ENCODE measurements at places on chromosomes 2 and 18.
A peak's percentile ranks its signal among the peaks of the same experiment; 100 is the strongest.

DNA sequence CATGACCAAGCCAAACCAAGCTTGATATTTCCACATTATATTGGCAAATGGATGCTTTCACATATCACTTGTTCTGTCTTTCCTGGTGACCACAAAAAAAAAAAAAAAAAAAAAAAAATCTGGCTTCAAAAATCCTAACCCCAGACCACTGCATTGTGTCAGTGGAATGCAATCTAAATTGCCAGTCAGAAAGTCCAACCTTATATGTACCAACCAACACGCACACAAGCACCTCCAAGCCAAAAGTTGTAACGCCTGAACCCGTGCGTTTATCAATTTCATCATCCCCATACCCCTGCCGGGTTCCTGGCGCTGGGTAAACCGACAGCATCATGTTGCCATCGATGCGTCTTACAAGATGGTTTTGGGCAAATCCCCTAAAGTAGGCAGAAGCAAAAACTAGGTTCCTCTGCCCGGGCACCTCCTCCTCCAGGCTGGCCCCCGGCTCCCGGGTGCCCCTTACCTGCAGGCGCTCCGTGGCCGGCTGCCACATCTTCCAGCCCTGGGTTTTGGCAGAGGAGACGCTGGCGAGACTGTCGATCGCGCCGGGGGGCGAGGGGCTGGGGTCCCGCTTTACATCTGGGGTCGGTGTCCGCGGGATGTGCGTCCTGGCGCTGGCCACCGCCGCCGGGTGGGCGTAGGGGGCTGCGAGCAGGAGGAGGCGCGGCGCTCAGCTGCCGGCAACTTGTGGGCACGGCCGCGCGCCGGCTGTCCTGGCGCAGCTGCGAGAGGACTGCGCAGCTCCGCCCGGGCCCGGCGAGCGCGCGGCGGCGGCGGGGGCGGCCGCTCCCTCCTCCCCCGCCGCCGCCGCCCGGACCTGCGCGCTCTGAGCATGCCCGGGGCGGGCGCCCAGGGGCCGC lies at the start of gene PID1:
TSS of gene PID1 (minus strand) at position 737 of the 860 bp plus-strand sequence. CDS start at position 493, 244 bp downstream.
- DNase-seq, result no peak

- no peak for DNase-seq
Measured at GRCh38 chr18:11119550-11119949, 29.8 kb downstream of the PIEZO2 start.

GRCh38 chr18:50849419-50849821 lies 29.5 kb upstream of the ME2 start:
- DNase-seq, result no peak

- peak; percentile 24 for DNase-seq
Measured at GRCh38 chr2:30366199-30366691, 80.8 kb upstream of the LCLAT1 start.

DNA sequence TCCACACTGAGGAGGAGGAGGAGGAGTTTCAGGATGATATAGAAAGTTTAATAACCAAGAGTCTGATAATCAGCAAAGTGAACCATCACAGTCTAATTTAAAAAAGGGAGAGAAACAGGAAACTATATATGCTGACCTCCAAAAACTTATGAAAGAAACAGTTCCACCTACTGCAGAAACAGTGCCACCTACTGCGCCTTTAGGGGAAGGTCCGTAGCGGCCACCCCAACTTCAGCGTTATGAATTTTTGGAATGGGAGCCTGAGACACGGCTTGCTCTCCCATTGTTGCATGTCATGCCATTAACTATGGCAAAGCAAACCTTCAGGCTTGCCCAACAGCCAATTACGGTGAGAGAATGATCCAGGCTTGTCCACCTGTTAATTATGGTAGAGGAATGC lies 1719.2 kb upstream of the LRRTM1 start:
- no peak for DNase-seq

GRCh38 chr2:101064125-101064502 lies 62.0 kb downstream of the RPL31 start:
- DNase-seq, result no peak

DNA sequence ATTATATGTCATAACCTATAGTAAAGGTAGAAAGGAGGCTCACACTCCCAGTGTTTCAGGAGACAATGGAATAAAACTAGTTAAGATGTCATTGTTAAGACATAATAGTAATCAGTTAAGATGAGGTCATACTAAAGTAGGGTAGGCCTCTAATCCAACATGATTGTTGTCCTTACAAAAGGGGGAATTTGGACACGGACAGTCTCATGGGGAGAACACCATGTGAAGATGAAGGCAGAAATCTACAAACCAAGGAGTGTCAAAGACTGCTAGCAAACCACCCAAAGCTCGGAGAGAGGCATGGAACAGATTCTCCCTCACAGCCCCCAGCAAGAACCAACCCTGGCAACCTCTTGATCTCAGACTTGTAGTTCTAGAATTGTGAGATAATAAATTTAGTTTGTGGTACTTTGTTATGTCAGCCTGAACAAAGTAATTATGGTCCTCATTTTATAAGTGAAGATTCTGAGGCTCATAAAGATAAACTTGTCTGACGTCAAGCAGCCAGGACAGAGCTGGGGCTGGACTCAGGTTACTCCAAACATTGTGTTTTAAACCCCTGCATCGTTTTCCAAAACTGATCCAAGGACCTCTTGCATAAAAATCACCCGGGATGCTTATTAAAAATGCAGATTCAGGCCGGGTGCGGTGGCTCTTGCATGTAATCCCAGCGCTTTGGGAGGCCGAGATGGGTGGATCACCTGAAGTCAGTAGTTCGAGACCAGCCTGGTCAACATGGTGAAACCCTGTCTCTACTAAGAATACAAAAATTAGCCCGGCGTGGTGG lies 47.8 kb downstream of the CCDC195 start:
- no peak for DNase-seq

GRCh38 chr2:147331790-147332419 lies 512.9 kb upstream of the ACVR2A start:
- DNase-seq, result no peak

DNA sequence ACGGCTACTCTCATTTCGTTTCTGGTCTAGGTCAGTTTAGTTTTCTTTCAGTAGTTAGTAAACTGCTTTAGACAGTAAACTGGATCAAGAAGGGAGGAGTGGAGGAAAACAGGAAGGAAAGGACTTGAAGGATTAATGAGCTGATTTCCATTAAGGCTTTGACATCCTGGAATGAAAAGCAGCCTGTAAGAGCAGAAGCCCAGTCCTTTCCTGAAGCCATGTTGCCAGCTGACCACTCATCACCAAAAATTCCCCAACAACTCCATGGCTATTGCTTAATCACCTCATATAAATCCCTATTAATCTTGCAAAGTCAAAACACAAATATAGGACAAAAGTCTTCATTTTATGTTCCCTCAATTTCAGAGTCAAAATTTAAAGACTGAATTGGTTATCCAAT lies 113.7 kb upstream of the ZFP36L2 start:
- DNase-seq, result no peak

- no peak for DNase-seq
Measured at GRCh38 chr18:42442656-42443055, 487.6 kb downstream of the PIK3C3 start.

DNA sequence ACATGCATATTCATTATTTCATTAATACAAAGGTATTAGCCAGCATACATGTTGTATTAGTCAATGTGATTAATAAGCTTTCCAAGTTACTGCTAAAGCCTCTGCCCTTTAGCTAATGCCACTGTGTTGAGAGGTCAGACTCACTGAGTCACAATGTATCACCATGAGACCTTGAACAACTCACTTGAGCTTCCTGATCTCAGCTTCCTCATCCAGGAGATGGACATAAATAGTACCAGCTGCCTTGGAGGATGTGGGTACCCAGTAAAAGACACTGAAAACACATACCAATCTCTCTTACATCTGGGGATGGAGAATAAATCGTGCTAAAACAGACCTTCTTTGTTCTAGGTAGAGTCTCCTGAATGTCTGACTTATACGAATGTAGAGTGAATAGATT lies 224.6 kb downstream of the EPHA4 start:
- no peak for DNase-seq

- DNase-seq, result no peak
Measured at GRCh38 chr2:223142118-223142517, 90.1 kb downstream of the KCNE4 start.

DNA sequence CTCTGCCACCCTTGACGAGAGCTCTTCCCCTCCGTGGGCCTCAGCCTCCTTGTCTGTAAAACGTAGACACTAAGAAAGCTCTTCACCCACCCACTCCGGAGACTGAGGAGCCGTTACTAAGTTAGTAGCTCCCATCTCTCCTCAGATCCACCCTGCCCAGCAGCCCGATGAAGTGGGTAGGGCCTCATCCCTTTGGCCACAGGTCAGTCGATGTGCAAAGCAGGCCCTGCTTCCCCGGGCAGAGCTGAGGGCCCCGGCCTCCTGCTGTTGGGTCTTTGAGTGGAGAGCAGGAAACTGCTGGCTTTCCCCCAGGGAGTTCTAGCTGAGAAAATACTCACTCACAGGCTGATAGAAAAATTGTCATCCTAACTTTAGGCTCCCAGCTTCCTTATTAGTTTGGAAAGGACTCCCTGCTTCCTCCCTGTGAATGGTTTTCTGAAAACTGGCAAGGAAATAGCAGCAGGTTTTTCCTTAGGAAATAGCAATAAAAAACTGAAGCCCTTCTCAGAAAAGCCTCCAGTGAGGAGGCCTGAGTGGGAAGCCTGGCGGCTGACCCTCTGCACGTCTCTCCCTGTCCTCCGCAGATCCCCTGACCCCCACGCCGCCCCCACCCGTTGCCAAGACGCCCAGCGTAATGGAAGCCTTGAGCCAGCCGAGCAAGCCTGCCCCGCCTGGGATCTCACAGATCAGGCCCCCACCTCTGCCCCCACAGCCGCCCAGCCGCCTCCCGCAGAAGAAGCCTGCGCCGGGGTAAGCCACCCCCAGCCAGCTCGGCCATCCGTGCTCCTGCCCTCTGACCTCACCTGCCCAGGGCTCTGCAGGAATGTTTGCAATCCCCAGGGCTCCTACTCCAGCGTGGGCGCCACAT lies 30.2 kb downstream of the ITGB1BP1 start:
- no peak for DNase-seq

GRCh38 chr2:234162861-234163260 lies 112.4 kb downstream of the SPP2 start:
- no peak for DNase-seq

GRCh38 chr2:159829376-159829775 lies 31.4 kb upstream of the CD302 start:
- DNase-seq, result no peak

GRCh38 chr18:28947900-28948299 lies 771.0 kb upstream of the CDH2 start:
- no peak for DNase-seq

DNA sequence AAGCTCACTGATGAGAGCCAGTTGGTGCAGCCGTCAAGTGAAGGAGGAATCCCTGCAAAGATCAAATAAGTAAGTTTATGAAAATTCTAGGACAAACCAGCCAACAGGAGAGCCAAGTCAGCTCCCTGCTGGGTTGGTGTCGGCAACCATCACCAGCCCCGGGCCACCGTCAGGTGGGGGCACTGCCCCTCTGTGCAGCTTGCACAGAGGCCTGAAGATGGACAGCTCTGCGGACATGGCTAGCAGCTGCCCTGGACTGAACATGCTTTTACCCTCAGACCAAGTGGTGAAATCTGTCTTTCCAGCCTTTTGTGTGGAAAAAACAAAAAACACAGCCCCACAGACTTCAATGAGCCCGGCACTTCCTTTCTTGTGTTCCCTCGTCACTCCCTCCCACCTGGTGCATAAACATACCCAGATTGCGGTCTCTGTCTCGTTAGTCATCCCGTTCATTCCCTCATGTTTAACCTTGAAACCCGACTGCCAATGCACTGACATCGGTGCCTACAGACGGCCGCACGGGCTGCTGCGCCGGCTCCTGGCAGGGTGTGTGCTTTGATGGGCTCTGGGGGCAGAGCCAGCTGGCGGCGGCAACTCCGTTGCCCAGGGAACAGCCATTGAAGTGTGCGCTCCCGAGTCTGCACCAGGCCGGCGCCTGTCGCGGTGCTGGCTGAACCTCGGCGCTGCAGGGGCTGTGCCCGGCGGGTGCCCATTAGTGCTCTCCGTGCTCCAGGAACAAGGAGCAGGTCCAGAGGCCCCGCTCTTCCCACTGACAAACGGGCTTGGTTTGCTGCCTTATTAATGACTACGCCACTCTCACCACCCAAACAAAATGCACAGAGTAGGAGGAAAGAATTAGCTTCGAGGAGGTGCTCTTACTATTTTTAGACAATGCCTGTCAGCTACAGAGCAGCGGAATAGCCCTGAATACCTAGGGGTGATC lies 95.3 kb downstream of the EIPR1 start:
- DNase-seq, result no peak

DNA sequence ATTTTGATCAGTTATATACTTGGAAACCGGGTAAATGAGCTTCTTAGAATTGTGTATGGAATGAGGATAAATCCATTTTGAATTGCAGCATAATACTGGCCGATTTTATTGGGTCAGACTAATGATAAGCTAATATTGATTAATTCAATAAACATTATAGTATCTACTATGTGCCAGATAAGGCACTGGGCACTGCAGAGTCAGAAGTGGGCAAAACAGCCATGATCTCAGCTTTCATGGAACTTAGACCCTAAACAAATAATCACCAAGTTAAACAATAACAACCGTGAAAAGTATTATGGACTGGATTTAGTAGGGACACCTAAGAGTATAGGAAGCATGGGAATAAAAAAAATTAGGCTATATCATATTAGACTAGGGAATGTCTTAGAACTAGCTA lies 297.0 kb upstream of the PKDCC start:
- no peak for DNase-seq

DNA sequence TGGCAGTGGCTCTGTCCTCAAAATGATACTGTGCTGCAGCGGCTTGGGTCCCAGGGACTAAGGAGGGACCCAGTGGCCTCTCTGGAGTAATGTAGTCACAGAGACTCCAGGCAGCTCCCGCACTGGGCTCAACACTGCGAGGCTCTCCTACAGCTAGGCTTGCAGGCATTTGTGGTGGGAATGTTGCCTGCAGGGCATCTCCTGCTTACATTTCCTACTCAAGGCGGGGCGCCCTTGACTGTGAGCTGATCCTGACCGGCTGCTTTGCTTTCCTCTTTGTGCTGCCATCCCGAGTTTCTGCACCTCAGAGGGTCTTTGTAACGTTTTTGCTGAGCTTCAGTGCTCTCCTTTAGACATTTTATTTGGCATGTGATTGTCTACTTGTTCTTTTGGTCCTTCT lies 177.4 kb upstream of the FN1 start:
- DNase-seq, result no peak

DNA sequence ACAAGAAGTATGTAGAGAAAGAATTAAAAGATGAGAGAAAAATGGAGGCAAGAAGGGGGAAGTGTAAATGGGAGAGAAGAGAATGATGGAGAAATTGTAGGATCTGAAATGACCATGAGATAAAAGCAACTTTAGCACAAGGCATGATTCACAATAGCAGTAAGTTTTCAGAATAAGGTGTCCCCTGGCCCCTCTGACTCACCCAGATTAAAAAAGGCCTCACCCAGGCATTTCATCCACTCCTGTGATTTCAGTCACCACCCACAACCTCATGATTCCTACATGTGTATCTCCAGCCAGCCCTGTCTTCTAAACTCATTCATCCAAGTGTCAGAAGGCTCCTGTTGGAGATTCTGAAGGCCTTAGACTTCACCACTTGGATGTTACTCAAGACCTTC lies 56.6 kb downstream of the SP100 start:
- no peak for DNase-seq

- DNase-seq, result no peak
Measured at GRCh38 chr2:69646714-69647113, 3.2 kb upstream of the AAK1 start.

Data from stimulated activated CD8-positive, alpha-beta memory T cell treated with anti-CD3 and anti-CD28 coated beads, Interleukin-12 subunit alpha, Interleukin-12 subunit beta, amount 100 ng/mL, for 4 hours (primary cell).